ENCODE measurements at places on chromosomes 5 and 9.

DNA sequence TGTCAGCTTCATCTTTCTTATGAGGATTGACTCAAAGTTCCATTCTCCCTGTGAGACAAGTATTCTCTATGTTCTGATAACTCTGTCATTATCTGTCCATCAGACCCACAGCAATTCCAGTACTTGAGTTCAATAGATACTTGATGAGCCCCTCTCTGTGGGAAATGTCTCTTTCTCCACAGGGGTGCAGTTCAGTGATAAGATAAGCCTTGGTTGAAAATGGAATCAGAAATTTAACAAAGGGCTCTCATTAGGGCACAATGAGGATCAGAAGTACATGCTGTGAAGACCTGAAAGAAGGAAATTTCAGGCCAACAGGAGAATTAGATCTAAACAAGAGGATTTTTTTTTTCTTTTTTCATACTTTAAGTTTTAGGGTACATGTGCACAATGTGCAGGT is 737.3 kb downstream of the MTRR start:
- DNase-seq = no peak

GRCh38 chr9:35054871-35055644 is 17.4 kb downstream of the VCP start:
- DNase-seq = no peak

GRCh38 chr9:136925414-136926153 is 19.0 kb downstream of the FBXW5 start:
- no peak for DNase-seq

DNA sequence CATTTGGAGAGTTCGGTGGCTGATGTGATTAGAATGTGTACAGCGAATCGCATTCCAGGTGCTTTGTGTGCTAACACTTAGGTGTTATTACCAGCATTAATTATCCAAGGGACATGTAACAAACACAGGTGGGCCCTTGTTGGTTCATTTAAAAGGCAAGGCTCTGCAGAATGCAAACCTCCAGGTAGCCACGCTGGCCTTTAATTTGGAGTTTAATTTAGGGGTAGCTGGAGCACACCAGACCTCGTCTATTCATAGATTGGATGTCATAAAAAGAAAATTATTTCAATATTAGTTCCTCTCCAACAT is 191.1 kb downstream of the MAT2B start:
- no peak for DNase-seq

- no peak for DNase-seq
Observed at GRCh38 chr5:111507276-111507675, 5.1 kb downstream of the STARD4 start.

DNA sequence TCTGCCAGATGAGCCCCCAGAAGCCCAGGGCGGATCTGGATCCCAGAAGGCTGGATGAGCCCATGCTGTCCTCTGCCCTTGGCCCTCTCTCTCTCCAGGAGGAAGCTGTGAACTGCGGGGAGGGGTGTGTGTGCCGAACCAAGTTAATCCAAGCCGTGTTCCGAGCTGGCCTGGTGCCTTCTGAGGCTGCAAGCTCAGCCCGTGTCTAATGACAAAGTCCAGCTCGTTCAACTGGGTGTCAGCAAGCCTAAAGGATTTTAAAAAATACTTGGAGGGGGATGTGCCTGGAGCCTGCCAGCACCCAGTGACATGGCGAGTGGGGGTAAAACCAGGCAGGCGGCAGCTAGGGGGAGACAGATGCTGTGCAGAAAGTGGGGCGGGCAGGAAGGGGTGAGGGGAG is 8.0 kb downstream of the STC2 start:
- no peak for DNase-seq

DNA sequence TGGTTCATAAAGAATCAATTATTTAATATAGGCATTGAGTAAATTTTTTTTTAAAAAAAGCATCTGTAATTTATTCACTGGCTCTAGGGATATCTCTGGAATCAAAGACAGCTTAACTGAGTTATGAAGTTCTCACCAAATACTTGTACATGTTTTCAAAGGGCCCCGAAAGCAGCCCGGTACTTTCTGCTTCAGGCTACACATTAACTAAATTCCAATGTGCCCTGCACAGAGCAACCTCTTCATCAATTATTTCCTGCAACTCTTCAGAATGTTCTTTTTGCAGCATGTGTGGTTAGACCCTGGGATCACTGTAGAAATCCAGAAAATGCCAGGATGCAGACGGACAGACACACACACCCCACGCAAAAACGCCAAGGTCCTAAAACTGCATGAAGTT is 209.0 kb downstream of the EFNA5 start:
- no peak for DNase-seq

Measured in activated CD8-positive, alpha-beta memory T cell treated with anti-CD3 and anti-CD28 coated beads for 48 hours (primary cell).